Fibroblast of skin of back (primary cell): ENCODE measurements at places on chromosomes 1 and 21.

DNA sequence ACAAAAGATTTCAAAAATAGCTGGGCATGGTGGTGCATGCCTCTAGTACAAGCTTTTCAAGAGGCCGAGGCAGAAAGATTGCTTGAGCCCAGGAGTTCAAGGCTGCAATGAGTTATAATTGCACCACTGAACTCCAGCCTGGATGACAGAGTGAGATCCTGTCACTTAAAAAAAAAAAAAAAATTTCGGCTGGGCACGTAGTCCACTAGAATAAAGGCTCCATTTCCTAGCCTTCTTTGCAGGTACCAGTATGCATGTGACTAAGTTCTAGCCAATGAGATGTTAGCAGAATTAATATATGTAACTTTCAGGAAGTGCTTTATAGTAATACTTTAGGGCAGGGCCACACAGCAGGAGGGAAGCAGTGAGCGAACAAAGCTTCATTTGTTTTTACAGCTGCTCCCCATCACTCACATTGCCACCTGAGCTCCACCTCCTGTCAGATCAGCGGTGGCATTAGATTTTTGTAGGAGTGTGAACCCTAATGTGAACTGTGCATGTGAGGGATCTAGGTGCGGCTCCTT lies 28.8 kb upstream of the SYDE2 start:
- DNase-seq: no peak

GRCh38 chr1:36139521-36139920 lies 9.8 kb downstream of the TRAPPC3 start:
- DNase-seq: no peak

DNA sequence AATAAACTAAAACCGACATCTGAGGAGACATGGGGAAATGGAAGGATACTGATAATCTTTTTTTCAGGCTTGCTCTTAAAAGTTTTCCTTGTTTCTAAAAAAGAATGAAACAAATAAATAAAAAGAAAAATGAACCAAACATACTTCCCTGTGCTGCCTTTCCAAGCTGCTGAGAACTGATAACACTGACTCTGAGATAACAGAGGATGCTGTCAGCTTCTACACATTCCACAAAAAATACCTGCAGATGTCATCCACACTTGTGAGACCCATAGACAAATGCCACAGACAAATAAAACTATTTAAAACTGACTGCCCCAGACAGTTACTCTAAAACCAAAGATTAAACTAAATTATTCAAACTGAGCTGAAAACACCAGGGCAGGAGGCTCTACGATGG lies 12.0 kb upstream of the OR6K3 start:
- DNase-seq: no peak

DNA sequence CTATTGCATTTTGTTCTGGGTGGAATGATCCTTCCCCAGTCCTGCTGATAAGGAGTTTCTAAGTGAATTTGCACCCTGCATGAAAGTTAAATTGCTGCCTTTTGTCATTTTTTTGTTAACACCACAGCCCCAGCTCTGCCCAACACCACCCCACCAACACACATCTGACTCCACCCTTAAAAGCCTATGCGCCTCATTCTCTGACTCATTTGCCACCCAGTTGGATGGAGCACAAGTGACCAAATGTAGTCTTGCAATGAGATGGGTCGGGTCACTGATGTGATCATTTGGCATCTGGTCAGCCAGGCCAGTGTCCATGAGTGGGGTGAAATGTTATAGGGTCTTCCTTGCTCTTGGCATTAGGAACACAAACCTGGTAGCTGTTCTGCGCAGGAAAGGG lies 256.8 kb downstream of the KAZN start:
- no peak for DNase-seq

DNA sequence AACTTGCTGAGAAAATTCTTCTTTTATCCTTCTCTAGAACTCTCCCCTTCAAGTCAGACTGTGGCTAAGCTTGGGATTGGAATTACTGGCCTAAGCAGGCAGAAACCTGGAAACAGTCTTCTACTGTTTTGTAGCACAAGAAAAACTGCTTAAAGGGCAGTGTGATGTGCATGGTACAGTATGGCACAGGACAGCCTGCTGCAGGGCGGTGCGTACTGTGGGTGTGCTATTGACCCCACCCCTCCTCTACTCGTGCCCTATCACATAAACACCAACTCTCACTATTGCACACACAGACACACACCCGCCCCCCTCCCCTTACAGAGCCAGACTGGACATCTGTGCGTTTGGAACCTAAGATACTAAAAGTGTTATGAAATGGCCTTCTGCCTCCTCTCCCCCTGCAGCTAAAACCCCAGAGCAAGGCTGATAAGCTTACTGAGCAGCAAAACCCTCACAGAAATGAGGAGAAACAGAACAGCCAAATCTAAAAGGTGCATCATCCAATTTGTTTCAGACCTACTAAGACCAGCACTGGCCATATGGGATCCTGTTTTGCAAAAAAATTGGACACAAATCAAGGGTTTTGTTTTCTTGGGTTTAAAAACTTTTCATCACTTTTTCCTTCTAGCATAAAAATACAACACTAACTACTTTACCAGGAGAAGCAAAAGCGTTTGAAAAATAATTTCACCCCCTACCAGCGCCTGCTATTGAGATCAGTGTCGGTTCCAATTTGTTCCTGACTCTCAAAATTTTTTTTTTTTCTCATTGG lies 355.8 kb upstream of the LYPLAL1 start:
- DNase-seq: no peak

DNA sequence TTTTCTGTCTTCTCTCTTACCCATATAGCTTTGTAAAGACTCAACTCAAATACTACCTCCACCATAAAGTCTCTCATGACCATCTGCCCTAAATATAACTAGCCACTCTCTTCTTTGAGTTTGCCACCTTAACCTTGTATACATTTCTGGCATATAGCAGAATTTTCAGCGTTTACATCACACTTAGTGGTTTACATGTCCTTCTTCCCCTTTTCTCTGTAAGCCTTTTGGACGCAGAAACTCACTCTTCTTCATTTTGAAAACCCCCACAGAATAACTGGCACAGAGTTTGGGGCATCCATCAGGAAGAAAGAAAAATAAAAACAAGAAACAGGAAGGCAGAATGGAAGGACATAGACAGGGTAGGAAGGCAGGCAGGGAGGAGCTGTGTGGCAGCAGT lies 131.8 kb upstream of the DUSP10 start:
- DNase-seq: no peak

GRCh38 chr1:89757532-89757931 lies 63.3 kb upstream of the LRRC8D start:
- DNase-seq: no peak

- peak; percentile 54 for DNase-seq
These were observed 6.2 kb downstream of the CSRP1 start for GRCh38 chr1:201500670-201501120.

GRCh38 chr1:29772584-29773100 lies 536.3 kb downstream of the PTPRU start:
- no peak for DNase-seq
